Amniotic stem cell (primary cell): ENCODE measurements at places on chromosomes 3 and 15.

- no peak for DNase-seq
Measured at GRCh38 chr15:66472176-66472999, 25.2 kb downstream of the SNAPC5 start.

- no peak for DNase-seq
Measured at GRCh38 chr15:66884661-66885237, 180.7 kb upstream of the SMAD3 start.

- no peak for DNase-seq
Measured at GRCh38 chr3:39548282-39548681, 80.8 kb downstream of the MOBP start.

DNA sequence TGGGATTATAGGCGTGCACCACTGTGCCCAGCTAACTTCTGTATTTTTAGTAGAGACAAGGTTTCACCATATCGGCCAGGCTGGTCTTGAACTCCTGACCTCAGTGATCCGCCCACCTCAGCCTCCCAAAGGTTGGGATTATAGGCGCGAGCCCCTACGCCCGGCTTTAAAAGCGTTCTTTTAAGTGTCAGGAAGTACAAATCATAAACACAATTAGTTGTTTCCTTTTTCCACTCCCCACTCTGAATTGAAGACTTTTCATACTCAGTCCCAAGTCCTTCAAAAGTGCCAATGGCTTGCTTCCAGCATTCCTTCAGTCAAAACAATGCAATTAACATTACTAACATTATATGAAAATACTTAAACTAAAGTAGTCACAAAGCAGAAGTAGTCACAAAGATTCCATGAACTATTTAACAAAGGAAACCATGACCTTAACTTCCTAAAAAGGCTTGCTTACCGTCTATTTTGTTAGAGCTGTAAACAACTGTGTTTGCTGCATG is 8.1 kb downstream of the WDR82 start:
- DNase-seq: no peak

DNA sequence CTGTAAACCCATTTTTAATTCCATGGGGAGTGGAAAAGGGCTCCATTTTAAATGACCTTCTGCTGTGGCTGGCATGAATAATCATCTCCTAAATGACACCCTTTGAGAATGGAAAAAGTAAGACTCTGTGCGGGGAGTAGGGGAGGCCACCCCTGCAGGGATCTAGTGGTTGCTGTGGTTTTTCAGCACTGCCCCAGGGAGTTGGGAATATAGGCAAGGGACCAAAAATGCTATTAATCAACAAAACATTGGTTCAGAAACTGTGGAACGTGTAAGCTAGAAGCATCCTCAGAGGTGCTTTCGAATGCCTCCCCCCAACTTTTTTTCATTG is 30.1 kb upstream of the ADAMTS7 start:
- no peak for DNase-seq

- DNase-seq: peak; percentile 68
Measured at GRCh38 chr15:32870240-32871033, 152.6 kb downstream of the GREM1 start.

DNA sequence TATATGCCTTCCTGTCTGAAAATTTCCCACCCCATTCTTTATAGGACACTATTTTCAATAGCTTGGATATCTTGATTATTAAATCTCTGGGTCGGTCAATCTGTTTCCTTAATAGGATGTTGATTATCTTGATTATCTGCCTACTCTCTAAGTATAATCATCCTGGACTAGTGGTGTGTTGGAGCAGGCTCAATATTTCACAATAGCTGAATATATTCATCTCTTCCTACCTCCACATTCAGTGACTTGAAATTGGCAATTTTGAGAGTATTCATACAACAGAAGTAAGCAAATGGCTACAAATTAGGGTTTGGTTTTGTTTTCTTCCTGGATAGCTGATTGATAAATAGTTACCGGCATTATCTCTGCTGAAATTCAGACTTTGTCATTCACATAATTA is 1162.6 kb downstream of the ROBO1 start:
- DNase-seq: no peak

DNA sequence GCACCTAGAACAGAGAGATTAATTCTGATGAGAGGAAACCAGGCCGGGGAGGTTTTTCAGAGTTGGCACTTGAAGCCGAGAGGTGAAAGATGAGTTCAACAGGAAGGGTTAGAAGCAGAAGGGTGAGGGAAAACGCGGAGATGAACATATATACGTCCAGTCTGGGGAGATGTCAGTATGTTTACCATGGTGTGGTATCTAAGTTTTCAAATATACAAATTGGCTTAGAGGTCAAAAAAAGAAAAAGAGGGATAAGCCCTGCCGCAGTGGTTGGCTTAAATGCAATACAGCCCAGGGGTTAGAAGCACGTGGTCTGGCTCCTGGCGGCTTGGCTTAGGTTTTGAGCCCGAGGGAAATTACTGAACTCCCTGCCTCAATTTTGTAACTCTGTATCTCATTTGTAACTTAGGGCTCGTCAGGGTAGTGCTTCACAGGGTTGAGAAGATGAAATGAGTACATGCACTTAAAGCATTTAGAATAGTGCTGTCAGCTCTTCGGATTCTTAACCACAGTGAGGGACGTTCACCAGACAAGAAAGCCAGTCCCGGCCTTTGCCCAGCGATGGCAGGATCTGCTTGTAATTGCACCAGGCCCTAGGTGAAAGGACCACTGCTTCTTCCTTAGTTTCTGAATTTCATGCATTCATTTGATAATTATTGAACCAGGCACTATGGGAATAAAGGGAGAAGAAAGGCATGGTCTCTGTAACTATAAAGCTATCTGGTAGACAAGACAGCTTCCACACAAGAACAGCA is 6.4 kb downstream of the HES1 start:
- DNase-seq: no peak

DNA sequence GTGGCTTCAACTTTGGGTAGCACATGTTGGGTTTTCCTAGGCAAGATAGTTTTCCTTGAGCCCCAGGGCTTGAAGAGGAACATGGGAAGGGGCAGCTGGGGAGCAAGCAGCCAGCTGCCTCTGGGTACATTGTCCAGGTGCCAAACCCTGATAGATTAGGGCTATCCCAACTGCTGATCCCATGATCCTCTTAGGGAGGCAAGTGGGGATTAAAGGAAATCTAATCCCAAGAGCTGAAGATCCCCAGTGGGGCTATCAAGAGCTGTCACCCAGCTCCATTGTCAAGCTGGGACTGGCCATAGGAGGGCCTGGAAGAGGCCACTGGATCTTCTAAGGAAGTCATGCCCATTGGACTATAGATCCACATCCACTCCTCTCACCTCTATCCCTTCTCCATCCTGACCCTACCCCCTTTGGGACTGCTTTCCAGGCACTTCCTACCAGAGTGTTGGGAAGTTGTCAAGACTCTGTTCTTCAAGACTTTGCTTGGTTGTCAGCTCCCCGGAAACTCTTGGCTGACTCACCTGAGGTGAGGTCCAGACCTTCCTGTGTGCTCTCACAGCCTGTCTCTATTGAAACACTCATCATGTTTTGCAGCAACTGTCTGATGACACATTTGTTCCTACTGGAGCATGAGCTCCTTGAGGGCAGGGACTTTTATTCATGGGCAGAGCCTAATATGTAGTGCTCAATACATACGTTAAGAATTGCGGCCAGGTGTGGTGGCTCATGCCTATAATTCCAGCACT is 5.9 kb downstream of the CAMK2N2 start:
- DNase-seq: no peak

- DNase-seq: no peak
Measured at GRCh38 chr3:133527081-133527715, 46.3 kb upstream of the CDV3 start.

- no peak for DNase-seq
Measured at GRCh38 chr15:25175033-25175788, 220.4 kb downstream of the SNRPN start.

DNA sequence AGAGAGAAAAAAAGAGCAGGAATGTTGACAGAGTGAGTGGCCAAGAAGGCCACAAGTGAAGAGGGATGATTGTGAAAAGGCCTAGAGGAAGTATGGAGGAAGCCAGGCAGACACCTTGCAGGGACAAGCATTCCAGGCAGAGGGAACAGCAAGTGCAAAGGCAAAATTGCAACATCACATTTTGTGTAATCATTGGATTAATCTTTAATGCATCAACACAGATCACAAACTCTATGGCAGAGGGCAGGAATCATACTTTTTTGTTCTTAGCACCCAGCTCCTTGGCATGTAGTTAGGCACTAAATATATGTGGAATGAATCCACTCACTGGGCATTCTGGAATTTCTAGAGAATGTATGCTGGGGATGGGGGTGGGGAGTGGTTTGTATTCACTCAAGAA is 312.1 kb upstream of the PROK2 start:
- DNase-seq: no peak

DNA sequence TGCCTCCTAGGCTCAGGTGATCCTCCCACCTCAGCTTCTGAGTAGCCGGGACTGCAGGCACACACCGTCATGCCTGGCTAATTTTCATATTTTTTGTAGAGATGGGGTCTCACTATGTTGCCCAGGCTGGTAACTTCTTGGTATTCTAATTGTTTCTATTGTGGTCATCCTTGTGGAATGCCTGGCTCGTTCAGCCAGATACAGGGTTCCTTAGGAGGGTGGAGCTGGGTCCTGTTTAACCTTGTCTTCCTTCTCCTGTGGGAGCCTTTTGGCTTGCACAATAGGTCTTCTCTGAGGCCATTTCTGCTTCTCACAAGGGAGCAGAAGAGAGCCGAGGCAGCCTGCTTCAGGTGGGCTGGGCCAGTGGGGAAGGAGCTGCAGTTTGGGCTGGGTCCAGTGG is 15.7 kb downstream of the PLEKHO2 start:
- no peak for DNase-seq

- no peak for DNase-seq
Measured at GRCh38 chr15:80615783-80616391, 79.2 kb upstream of the ABHD17C start.

DNA sequence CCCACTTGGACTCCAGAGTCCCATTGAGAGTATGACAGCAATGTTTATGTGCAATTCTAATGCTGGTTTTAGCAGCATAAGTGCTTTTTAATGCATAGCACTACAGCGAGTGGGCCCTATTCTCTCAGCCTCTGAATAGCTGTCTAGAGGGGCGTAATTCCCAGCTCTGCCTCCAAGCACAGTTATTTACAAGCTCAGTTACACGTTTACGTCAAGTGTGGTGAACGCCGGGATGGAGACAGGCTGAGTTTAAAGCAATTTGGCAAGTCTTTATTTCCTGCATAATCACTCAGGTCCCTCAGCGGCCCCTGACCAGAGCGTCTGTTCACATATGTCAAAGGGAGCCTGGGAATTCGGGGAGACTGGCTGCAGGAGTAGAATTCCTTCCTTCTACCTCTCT is 43.9 kb downstream of the SOX14 start:
- no peak for DNase-seq

GRCh38 chr15:65344214-65344913 is 33.4 kb downstream of the IGDCC3 start:
- no peak for DNase-seq

- no peak for DNase-seq
Measured at GRCh38 chr3:50340448-50341329, at the start of gene RASSF1. Gene RASSF1 (minus strand): TSS chr3:50340836. CDS start chr3:50340805, 31 bp downstream.

GRCh38 chr3:158961471-158961870 is 159.6 kb downstream of the MFSD1 start:
- no peak for DNase-seq

- DNase-seq: no peak
Measured at GRCh38 chr3:50545781-50546180, 21.8 kb downstream of the C3orf18 start.

GRCh38 chr3:65581313-65581712 is 457.4 kb downstream of the MAGI1 start:
- DNase-seq: no peak

DNA sequence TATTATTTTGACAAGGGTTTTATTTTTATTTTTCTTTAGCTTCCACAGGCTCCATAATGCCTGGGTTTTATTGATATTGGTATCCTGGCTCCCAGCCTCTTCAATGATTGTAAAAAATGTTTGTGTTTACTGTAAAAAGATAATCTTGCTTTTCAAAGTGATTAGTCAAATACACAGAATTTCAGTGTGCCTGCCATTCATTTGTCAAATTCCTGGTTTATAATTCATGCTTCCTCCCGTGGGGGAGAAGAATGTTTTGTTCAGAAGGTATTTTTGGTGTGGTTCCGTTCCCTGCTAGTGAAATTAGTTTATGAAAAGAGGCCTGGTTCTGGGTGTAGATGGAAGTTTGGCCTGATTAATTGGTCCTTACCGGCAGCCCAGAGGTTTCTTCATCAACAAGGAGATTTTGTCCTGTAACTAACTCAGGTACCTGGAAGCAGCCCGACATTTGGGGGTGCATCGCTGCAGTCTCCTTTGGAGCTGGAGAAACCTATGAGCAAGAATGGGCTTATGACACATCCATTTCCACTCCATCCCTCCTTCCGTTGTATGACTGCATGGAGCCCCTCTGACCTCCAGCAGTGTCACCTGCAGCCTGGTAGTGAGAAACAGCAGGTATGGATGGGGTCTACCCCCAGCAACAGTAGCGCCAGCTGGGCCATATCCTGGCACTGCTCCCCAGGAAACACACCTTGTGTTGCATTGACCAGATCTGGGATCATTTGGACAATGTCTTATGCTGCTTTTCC is 101.5 kb downstream of the PGPEP1L start:
- no peak for DNase-seq

GRCh38 chr15:24269923-24270322 is 405.7 kb upstream of the NPAP1 start:
- DNase-seq: no peak

GRCh38 chr3:171557173-171557572 is 97.0 kb upstream of the TNIK start:
- DNase-seq: no peak

DNA sequence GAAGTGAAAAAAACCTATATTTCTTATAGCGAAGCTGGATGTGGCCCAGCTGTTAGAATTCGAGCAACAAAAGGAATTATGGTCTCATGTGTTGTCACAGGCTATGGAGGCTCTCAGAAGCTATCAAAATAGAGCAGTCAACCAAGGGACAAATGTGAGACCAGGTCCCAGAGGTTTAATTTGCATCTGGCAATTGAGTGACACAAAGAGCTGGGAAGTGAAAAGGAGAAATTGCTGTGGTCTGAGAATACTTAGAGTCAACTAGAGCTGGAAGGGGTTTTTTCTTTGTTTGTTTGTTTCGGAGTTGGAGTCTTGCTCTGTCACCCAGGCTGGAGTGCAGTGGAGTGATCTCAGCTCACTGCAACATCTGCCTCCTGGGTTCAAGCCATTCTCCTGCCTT is 61.3 kb upstream of the SMAD3 start:
- no peak for DNase-seq

GRCh38 chr15:92533298-92533697 is 122.3 kb downstream of the FAM174B start:
- DNase-seq: no peak

DNA sequence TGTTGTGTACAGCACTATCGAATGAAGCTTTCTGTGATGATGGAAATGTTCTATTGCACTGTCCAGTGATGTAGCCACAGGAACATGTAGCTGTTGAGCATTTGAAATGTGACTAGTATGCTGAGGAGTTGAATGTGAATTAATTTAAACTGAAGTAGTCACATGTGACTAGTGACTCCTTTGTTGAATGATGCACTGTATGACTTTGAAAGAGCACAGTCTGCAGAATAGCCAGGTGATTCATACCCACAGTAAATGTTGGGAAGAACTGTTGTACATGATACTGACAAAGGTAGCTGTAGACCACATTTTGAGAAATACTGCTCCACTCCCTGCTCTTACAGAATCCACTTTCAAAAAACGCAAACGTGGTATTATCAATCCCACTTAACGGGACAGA is 34.0 kb upstream of the ACTL6A start:
- no peak for DNase-seq

GRCh38 chr3:186826410-186826975 is 16.0 kb upstream of the ADIPOQ start:
- no peak for DNase-seq
